Esophagus muscularis mucosa (tissue), 4 donors: ENCODE measurements at places on chromosomes 1 and 21.

DNA sequence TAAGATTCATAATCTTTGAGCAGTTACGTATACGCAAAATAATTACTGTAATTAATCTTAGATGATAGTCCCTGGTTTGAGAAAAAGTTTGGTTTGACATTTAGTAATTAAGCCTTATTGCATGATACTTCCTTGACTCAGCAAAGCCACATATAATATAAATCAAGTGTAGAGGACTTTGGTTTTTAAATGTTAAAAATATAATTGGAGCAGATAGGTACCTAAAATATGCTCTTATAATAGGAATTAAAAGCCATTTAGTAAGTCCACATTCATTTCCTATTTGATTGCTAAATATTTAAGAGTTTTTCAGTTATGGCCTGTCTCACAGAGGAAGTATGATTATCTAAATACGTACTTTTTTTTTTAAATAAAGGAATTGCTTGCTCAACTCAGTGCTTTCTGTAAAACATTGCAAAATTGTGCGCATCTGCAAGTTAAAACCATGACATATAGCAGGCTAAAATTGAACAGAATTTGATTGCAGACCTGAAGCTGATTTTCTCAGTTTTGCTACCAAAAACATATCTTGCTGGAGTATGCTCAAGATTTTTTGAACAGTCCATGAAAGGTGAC lies 20.4 kb downstream of the RPE65 start:
- DNase-seq = no peak

DNA sequence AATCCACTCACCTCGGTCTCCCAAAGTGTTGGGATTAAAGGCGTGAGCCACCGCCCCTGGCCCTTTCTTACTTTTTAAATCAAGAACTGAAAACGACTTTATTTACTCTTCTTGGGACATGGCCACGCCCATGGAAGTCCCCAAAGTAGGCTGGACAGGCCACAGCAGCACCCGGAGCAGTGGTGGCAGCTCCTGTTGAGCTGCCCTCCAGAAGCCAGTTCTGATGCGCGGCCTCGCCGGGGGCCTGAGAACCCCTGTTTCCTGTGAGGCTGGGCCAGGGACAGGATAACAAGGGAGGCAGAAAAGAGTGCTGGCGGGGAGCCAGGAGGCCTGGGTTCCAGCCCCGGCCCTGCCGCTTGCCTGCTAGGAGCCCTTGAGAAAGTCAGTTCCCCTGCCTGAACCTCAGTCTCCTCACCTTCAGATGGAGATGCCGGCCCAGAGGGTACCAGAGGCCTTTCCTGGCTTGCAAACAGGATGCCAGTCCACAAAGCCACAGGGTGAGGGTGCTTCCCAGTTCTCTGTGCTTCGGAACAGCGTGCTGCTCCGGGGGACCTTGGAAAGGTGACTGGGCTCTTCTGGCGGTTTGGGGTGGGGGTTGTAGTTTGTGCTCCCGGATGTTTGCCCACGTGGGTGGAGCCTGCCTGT lies 59.4 kb downstream of the RUNX3 start:
- no peak for DNase-seq

DNA sequence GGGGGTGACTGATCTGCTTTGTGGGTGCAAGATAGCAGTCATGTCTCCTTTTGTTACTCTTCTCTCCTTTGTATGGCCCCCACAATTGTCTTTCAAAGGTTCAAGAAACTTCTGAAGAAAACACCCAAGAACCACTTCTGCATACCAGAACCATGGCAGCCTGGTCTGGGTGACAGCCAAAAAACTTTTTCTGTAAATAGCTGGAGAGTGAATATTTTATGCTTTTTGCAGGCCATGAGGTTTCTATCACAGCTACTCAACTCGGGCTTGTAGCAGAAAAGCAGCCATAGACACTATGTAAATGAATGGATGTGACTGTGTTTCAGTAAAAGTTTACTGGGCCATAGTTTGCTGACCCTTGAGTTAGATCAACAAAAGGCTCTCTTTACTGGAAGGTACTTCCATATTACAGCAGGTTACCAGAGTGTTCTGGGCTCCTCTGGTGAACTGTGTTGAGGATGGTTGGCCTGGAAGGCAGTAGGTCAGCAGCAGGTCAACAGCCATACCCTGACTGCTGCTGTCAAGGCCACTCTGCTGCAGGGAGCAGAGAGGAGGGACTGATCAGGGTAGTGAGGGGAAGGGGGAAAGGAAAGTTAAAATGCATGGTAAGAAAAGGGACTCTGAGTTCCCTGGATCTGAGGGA lies 116.4 kb downstream of the GDAP2 start:
- no peak for DNase-seq

DNA sequence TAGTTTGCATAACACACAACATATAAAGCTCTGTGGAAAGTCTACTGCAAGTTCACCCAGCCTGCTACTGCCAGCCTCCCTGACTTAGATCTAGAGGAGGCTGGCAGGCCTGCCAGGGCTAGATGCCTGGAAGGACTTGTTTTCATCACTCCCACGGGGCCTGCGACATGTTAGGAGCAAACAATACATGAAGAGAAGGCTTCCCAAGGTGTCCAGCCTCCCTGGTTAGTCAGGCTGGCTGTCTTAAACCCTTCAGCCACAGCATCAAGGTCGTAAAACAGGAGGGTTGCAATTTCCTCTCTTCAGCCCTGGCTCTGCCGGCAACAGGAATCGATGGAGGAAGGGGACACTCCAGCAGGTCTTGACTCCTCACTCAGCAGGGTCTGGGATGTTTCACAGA lies 104.5 kb downstream of the NGF start:
- no peak for DNase-seq

DNA sequence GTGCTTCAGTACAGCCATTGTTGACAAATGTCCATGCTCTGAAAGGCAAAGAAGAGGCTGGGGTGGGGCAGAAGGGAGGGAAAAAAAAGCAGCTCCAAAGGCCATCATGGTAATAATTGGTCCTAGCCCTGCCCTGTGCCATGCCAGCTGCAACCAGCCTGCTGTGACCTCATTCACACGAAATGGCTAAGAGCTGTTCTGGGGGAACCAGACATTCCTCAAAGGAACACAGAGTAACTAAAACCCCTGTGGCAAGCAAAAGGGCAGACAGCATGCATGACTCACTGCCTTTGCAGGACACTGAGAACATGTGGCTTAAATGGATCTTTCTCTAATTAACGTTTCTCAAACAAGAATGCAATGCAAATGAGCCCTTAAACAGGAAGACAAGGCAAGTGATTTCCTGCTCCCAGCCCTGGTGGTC lies 42.3 kb downstream of the STYXL2 start:
- peak; percentile 78 for DNase-seq

DNA sequence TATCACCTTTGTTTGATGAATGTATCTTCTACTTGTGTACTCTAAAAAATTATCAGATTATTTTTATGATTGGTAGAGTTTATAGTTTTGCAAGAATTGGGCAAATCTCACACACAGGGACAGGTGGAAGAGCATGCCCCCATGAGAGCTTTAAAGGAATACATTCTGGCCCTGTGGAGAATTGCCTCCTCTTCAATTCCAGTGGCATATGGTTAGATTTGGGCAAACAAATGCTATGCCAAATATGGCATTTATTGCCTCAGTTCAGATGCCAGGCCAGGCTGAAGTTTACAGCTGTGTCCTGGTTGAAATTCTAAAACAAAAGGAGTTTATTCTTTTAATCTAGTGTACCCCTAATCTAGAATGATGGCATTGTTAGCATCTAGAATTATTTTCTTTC lies 162.4 kb upstream of the CACYBP start:
- DNase-seq = no peak

DNA sequence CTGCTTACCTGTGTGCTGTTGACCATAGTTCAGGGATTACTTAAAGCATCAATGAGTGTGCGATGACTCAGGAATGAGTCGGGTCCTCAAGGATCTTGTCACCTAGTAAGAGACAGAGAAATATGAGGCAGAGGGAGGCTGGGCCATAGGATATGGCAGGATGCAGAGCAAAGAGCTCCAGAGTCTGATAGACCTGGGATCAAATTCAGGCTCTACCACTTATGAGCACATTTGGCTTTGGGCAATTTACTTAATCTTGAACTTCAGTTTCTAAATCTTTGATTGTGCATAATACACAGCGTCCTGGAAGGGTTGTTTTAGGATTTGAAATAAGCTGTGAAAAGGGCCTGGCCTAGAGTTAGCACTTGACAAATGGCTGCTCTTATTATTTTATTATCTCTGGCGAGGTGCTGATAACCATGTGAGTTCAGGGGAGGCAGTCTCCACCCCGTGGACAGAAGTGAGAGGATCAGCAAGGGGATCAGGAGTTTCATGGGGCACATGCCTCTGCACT lies 94.5 kb downstream of the ROR1 start:
- no peak for DNase-seq

- DNase-seq = no peak
Measured at GRCh38 chr1:226309398-226310244, 657 bp upstream of the LIN9 start.

- DNase-seq = no peak
Measured at GRCh38 chr1:186183219-186183618, 191.8 kb downstream of the TPR start.

DNA sequence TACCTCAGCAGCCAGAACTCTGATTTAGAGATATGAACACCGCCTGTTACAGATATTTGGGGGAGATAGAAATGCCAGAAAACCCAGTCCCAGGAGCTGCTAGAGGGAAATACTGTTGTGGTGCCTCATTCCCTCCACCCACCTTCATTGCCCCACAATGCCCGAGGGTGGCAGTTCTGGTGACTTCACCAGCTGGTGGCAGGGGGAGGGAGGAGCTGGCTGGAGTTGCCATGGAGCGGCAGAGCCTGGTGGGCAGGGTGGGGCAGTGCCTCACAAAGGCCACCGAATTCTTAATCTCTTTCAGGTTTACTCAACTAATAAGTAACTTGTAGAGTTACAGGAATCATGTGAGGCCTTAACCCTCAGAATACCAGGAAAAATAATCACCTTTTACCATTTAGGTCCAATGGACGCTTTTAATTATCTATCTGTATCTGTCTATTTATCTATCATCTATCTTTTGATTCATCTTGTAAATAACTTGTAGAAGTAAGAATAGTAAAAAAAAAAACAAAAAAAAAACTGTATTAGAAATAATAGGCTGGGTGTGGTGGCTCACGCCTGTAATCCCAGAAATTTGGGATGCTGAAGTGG lies 11.7 kb upstream of the S100A11 start:
- DNase-seq = no peak

DNA sequence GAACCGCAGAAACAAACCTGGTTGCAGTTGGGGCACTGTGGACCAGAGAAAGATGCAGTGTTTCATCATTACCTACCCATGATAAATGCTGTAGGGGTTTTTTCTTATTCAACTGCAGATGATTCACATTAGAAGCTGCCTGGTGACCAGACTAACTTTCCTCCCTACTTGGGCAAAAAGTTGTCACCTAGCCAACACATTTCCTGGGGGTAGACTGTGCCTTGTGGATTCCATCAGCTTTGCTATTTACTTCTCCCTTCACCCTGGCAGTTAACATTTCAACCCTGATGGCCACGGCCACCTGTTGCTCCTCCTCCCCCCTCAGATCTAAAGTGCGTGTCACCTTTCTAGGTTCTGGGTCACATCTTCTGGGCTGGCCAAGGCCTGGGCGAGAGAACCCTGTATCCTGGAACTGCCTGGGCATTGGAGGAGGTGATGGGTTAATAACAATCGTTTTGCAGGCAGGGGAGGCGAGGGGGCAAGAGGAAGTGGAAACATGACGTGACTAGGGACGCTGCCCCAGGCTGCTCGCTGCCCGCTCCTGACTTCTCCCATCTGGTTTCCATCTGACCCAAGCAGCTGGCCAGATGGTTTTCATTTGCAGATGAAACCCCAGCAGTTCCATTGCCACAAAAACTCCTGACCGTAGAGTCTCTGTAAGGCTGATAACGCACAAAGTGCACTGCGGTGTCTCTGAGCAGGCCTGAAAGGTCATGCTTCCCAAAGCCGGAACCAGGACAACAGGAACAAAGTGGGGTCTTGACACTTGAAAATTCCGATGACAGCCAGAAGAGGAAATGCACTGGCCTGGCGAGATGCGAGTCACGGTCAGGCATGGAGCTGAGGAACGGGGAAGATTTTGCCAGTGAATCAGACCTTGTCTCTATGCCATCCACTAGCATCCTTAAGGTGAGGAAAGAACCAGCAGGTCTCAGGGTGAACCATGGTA lies 36.6 kb downstream of the CAPZB start:
- no peak for DNase-seq

DNA sequence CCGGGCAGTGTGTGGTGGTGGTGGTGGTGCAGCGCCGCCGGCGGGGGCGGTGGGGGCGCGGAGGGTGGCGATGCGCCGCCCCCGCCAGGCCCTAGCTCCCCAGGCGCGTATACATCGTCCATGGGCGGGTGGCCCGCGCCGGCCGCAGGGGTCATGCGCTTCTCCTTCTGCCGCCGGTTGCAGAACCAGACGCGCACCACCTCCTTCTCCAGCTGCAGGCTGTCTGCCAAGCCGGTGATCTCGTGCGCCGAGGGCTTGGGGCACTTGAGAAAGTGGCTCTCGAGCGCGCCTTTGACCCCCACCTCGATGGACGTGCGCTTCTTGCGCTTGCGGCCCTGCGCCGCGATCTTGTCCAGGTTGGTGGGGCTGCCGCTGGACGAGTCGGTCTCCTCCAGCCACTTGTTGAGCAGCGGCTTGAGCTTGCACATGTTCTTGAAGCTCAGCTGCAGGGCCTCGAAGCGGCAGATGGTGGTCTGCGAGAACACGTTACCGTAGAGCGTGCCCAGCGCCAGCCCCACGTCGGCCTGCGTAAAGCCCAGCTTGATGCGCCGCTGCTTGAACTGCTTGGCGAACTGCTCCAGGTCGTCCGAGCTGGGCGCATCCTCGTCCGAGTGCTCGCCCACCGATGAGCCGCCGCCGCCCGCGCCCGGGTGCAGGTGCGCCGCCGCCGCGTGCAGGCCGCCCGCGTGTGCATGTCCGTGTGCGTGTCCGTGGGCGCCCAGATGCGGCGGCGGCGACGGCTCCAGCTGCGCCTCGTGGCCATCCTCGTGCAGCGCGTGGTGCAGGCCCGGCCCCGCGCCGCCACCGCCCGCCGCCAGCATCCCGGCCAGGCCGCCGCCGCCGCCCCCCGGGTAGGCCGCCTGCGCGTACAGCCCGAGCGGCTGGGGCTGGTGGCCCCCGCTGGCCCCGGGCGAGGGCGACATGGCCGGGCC lies 926 bp downstream of the POU3F1 start:
- no peak for DNase-seq

DNA sequence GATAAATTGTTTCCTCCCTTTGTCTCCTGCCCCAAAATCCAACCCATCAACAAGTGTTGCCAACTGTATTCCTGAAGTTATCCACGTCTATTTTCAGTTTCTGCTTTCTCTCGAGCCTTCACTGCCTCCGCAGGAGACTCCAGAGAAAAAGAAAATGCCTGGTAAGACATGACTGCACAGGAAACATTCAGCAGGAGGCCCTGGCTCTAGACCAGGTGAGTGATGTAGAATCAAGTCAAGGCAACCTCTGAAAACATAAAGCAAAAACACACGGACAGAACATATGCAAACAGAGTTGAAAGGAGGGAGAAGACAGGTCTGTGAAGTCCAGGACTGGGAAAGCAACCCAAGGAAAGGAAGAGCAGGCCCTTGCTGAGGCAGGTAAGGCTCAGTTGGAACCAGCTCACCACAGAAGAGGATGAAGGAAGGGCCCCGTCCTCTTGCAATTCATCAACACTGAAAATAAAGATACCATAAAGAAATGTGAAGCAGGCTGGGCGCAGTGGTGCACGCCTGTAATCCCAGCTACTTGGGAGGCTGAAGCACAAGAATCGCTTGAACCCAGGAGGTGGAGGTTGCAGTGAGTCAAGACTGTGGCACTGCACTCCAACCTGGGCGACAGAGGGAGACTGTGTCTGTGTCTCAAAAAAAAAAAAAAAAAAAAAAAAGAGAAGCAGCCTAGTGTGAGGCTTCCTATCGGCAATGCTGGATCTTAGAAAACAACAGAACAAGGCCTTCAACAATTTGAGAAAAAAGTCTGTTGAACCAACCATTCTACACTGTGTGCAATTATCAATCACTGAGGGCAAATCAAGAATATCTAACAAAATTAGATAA lies 8.8 kb downstream of the NOL9 start:
- DNase-seq = no peak

- no peak for DNase-seq
Measured at GRCh38 chr1:29282924-29283803, 46.8 kb downstream of the PTPRU start.
